ENCODE measurements at places on chromosomes 12 and 14.
A peak's percentile ranks its signal among the peaks of the same experiment; 100 is the strongest.

DNA sequence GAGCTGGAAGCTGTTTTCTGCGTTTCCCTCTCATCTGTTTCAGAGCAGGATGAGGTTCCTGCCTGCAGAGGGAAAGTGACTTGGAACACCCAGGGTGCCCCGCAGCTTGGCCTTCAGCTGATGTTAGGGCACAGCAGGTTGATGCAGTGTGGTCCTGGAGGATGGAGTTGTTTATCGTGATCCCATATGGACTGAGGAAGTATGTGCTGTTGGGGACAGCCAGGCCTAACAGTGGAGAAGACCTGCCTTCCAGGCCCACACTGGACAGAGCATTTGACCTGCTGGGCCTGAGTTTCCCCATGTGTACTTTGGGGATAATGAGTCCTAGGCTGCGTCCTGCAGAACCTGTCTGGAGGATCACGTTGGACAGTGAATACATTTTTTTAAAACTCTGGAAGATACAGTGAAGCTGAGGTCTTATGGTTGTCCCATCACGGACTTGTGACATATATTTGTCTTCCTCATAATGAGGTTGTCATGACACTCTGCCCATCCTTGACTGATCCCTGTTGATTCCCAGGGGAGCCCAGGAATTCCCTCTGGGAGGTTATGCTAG, 12.8 kb downstream of the SERPINA1 start:
- DNase-seq = no peak

GRCh38 chr12:1493781-1494565, 100.4 kb downstream of the FBXL14 start:
- DNase-seq = no peak

GRCh38 chr12:24374452-24374851, 425.0 kb upstream of the SOX5 start:
- no peak for DNase-seq

GRCh38 chr14:91674911-91675310, 57.0 kb downstream of the CATSPERB start:
- DNase-seq = no peak

DNA sequence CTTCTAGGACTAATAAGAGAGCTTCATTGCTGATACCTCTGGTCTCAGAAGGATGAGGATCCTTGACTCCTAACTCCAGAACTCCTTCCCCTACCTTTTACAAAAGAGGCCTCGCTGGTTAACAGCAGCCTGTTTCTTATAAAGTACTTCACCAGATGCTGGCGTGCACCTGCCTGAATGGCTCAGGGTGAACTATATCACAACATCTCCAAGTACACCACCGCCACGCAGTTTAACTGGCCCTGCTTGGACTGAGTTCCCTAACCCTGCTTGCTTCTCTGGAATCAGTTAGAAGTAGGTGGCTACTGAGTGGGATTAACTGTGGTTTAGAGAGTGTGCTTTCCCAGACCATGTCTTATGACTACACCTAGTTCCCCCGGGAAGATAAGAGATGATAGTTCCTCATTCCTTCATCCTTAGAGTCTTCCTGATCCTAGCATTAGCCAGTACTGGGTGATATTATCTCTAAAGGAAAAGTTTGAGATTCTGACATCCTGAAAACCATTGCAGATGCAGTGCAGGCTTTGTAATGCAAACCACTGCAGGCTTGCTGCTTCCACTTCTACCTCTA, 3.0 kb downstream of the FOXJ2 start:
- no peak for DNase-seq

- no peak for DNase-seq
Measured at GRCh38 chr12:106705971-106706370, 68.5 kb upstream of the RIC8B start.

- no peak for DNase-seq
Measured at GRCh38 chr14:92675976-92676375, 72.5 kb downstream of the LGMN start.

- no peak for DNase-seq
Measured at GRCh38 chr12:11059041-11059440, 3.1 kb downstream of the TAS2R46 start.

DNA sequence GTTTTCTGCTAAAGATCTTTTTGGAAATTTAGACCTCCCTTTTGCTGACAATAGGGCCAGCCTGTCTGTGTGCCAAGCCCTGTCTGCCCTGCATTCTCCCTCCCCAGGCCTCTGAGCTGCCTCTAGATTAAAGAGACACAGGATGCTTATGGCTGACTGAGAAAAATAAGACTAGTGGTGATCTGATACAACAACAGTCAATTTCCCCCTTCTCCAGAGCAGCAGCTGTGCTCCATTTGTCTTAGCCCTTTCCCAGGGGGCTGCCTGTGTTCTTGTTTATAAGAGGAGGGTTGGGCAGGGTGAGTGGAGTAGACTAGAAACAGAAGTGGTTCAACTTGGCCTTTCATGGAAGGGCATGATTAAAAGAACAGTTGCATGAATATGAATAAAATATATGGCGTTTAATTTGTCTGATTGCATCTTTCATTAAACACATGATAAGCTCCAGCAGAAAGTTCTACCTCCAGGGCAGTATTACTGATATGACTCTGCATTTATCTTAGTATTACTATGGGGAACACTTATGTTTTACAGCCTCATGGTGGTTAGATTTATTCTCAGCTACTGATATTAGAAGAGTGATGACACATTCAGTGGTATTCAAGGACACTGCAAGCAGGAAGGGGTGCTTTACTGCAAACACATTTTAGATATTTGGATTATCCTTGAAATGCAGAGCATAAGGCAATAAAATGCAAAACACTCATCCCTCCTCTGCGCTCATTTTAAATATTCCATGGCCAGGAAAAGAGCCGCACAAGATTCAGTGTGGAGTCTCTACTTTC, 150.2 kb upstream of the CLEC14A start:
- DNase-seq = no peak

GRCh38 chr12:4148418-4149056, 125.0 kb upstream of the CCND2 start:
- DNase-seq = peak; percentile 64

GRCh38 chr14:99649643-99650042, 4.7 kb downstream of the HHIPL1 start:
- no peak for DNase-seq

DNA sequence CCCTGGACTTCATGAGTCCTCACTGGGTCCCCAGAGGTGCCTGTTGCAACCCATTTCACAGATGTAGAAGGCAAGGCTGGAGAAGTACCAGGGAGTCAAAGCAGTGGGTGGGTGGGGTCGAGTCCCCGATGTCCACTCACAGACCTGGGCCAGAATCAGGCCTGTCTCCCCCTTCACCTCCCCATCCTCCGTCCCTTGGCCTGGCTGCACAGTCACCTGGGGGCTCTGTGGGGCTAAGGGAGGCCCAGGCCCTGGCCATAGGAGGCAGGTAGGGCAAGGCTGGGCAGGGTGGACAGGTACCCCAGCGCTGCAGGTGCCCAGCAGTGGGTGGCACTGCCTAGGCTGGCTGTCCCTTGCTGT, 29.5 kb downstream of the RTL1 start:
- DNase-seq = no peak

All from CD4-positive, alpha-beta memory T cell (primary cell).